ENCODE measurements at places on chromosomes 6 and 20.
A peak's percentile ranks its signal among the peaks of the same experiment; 100 is the strongest.

- no peak for DNase-seq
Measured at GRCh38 chr20:17624070-17624469, 54.2 kb downstream of the DSTN start.

- peak; percentile 84 for DNase-seq
Measured at GRCh38 chr6:157110607-157111006, 212.7 kb downstream of the TMEM242 start.

DNA sequence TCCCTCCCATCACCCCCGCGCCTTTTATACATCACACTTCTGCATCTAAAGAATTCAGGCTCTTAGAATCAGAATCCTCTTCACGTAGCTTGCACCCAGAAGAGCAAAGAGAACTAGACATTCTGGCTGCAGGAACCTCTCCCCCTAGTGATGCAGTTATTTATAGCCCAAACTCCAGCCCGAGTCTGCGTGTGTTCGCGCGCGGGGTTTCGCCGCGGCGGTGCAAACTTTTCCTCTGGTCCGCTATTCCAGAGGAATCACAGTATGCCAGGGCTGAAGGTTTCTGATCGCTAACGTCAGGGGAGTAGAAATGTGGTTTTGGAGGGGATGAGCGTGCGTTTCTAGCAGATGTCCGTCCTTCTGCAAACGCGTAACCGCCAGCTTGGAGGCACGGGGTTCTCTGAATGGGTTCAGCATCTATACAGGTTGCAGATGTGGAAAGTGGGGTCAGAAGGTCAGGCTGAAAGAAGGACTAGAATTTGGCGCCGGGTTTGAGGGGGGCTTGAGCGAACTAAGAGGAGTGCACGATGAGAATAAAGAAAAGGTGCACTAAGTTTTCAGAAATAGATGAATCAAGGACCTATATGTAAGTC, 1.8 kb downstream of the EPHA7 start:
- DNase-seq: peak; percentile 22

DNA sequence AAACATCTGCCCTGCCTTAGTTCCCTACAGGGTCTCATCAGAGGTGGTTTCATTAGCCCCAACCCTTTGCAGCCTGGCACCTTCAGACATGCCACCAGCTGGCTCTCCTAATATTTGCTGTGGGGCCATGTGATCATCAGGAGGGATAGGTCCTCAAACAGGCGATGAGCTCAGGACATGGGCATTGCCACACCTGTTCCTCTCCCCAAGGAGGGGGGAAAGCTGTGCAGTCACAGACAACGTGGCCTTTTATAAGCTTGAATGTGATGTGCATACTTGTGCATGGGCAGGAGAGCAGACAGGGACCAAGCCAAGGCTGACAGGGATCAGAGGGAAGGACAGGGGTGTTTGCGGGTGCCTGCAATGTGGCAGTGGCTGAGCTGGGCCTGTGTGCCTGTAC, 78.8 kb upstream of the ZNFX1 start:
- no peak for DNase-seq

DNA sequence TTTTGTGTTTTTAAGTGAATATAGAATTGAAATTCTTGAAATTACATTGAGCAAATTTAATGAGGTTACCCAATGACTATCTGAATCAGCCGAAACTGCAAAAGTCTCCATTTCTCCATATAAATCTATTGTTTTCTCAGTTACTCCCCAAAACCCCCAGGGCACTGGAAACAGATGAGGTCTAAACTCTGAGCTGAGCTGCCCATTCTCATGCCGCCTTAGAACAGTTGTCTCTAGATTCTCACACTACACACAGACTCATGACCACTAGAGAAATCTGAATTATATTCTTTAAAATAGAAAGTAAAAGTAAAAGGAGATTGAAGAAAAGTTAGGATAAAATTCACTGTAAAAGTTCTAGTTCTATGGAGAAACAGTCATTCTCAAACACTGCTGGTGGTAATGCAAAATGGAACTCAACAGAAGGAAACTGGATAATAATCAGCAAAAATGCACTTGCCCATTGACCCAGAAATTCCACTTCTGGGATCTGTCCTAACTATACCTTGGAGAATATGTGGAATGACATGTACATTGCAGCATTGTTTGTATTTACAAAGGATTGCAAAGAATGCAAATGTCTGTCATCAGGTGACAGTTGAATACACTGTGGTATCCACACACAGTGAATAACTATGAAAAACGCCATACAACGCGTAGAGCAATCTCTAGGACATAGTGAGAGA, 125.5 kb downstream of the IPCEF1 start:
- no peak for DNase-seq

GRCh38 chr6:135814043-135814442, 37.5 kb upstream of the PDE7B start:
- no peak for DNase-seq
